Endothelial cell (in vitro differentiated cells): ENCODE measurements at places on chromosomes 5 and 9.

GRCh38 chr9:135759676-135760300 lies 57.8 kb downstream of the KCNT1 start:
- DNase-seq: no peak

DNA sequence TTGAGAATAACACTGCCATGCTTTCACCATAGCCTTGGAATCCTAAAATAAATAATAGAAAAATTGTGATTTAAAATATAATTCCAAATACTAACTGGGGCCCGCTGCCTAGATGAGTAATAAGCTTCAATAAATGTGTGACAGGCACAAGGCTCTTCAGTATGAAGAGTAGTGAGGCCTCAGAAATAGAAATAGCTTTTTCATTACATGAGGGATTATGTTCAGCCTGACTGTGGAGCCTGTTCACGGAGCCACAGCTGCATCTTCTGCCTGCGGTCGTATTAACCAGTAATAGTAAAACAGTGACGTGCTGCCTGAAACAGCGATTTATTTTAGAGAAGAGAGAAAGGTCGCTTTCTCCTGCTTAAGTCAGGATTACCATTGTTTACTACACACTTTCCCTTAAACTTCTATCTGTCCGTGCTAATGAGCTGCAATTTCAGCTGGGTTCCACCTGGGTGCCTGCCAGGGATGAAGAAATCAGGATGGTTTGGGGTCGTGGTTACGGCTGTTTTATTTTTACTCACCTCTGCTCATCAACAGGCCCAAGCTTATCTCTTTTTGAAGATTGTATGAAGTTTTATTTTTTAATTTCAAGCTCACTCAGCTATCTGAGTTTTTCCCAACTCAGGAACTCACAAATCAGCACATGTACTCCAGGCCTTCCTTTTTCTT lies 284.9 kb upstream of the WWC1 start:
- DNase-seq: no peak

DNA sequence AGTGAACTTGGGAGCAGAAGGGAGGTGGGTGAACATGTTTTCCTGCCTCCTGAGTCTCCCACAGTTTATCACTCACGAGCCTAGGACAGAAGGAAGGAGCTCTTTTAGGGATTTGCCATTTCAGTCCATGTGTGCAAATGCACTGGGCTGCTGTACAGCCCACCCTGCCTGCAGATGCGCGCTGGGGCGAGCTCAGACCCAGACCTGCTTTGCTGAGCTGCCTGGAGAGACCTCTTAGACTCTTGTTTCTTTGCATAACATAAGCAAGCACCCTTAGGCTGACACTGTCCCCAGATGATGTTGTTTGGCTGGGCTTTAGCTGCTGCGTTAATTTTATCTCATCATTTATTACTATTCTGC lies 199.0 kb downstream of the CACNA1B start:
- DNase-seq: no peak

- no peak for DNase-seq
These were observed 66.5 kb upstream of the SMIM15 start for GRCh38 chr5:61228691-61229280.

DNA sequence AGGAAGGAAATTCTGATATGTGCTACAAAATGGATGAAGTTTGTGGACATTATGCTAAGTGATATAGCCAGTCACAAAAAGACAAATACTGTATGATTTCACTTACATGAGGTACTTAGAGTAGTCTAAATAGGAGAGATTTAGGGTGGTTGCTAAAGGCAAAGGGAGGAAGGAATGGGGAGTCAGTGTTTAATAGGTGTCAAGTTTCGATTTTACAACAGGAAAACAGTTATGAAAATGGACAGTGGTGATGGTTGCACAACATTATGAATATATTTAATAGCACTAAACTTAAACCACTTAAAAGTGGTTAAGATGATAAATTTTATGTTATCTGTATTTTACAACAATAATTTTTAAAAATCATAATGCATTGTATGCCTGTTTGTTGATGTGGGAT lies 40.4 kb upstream of the ECM2 start:
- no peak for DNase-seq

GRCh38 chr9:126147936-126148870 lies 178.4 kb upstream of the MVB12B start:
- peak; percentile 0 for DNase-seq

- DNase-seq: no peak
These were observed 575.3 kb upstream of the MEF2C start for GRCh38 chr5:89458332-89458656.

GRCh38 chr9:137774775-137775386 lies 102.7 kb upstream of the CACNA1B start:
- DNase-seq: no peak

DNA sequence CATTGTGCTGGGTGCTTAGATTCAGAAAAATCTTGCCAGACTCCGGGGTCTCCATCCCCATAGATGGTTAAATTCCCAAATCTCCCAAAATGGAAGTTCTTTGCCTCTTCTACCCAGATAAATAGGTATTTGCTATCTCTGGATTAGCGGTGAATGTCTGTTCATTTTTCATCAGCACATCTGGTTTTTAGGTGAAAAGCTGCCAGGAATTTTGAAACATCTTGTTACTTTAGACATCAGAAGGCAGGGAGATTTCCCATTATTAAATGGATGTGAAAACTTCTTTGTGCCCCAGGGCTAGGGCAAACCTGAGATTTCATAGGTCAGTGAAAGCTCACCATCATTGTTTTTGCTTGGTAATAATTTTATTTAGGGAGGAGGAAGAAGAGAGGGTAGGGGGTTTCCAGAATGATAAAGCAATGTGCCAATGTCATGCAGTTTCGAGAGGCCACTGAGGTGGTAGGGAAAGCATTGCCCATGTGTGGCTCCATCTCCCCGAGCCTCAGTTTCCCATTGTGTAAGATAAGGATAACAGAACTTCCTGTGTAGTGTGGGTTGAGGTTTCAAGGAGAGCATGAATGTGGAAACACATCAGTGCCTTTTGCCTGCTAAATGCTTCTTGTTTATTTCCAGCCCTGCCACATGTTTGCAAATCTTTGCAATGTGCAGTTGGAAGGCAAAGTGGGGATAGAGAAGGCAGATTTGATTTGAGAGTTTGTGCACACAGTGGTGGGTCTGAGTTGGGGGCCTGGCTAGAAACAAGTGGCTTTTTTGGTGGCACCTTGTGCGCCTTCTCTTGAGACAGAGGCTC lies 147.2 kb upstream of the KLF4 start:
- no peak for DNase-seq

DNA sequence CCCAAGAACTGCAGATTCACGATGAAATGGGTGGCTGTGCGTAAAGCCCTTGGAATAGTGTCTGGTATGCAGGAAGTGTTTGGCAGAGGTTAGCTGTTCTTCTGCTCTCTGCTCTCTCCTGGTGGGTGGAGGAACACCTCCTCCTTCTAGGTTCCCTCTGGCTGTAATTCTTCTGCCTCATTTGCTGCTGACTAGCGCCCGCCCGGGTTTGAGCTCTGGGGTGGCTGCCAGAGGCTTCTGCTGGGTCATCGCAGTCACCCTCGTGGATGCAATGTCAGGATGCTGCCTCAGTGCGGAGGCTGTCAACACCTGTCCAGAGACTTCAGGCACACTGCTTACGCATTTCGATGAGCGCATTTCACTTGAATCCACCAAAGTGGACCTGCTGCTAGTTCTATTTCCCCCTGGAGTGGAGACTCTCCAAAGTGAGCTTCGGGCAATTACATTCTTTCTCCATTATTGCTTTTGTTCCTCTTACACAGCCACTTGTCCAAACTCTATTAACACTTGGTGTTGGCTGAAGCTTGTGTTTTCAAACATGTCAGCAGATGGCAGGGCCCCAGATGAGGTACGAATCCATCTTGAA lies 11.7 kb downstream of the DOCK2 start:
- no peak for DNase-seq

GRCh38 chr5:34484216-34484920 lies 171.8 kb upstream of the RAI14 start:
- no peak for DNase-seq

DNA sequence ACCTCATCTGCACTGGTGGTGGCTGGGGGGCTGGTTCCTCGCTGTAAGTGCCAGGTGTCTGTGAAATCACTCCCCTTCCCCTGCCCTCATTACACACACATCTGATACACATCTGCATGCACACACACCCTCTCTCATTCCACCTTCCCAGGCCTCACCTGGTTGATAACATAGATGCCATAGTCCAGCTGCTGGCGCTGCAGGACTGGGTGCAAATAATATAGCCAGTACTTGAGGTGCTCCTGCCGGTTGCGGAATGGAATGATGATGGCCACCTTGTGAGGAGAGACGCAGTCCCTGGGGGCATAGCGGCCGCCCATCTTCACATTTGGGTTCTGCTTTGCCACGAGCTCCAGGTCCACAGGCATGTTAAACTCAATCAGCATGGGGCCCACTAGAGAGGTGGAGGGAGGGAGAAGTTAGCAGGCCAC lies 32.1 kb downstream of the B4GALT1 start:
- no peak for DNase-seq

DNA sequence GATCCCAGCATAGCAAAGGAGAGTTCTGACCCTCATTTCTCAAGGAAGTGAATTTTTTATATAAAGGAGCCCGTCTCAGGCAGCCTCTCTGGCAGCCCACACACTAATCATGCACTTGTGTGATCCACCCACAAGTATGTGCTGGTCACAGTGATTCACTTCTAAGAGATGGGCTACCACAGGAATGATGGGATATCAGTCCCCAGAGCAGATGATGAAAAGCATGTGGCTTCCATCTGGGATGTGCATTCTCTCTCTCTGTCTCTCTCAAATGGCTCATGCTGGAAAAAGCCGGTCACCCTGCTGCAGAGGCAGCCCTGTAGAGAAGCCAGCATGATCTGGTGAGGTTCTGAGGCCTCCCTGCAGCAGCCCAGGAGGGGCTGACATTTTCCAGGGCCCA lies 74.2 kb upstream of the ADCY2 start:
- no peak for DNase-seq

- peak; percentile 18 for DNase-seq
These were observed 148.0 kb downstream of the RORB start for GRCh38 chr9:74645007-74645639.
